Left kidney (tissue), 8 donors: ENCODE measurements at places on chromosomes 7 and 10. TPM values are rescaled to one million over a fixed set of nuclear protein-coding genes. Genes with fewer than 3 reads are reported as not detected.

DNA sequence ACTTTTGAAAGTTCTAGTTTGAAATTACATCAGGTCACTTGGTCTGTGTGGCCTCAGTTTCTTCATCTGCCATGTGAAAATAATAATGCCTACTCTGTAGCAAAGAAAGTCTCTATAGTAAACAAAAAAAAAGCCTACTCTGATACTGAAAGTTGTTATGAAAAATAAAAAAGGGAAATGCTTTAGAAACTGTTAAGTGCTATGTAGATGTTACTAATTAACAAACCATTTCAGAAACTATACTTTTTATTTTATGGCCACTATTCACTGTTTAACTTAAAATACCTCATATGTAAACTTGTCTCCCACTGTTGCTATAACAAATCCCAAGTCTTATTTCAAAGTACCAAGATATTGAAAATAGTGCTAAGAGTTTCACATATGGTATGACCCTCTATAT, 50.6 kb downstream of the CFTR start:
- DNase-seq: no peak

DNA sequence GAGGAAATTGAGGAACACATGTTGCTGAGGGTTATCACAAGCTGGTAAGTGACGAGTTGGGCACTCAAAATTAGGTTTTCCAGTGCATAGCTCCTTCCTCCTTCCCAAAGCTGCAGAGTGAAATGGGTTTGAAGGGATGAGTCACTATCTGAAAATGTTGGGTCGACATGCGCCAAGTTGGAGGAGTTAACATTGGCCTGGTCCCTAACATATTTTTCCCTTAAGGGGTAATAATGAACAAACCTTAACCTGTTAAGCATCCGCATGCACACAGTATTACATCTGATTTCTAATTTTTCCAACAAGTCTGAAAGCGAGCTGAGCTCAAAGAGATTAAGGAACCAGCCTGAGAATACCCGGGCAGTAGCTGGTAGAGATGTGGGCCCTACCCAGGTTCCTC, 20.7 kb upstream of the TECTB start:
- no peak for DNase-seq

DNA sequence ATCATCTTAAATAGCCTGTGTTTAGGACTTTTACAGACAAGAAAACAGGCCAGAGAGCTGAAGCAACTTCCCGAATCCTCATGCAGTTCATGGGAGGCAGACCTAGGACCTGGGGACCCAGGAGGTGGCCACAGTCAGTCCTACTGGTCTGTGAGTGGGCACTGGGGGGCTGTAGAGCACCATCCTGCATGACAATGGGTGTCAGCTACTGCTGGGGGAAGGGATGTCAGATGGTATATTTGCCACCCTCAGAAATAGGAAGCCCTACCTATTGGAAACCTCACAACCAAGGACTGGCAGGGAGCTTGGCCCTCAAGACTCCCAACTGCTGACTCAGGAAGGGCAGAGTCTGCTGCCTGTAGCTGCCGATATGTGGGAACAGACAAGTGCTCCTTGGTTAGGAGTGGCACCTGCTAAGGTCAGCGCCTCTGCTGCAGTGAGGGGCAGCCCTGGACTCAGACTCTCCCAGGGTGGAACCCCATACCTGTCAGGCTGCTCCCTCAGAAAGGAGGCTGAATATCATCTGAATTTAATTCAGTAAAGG, 29.7 kb downstream of the OGDH start:
- no peak for DNase-seq

DNA sequence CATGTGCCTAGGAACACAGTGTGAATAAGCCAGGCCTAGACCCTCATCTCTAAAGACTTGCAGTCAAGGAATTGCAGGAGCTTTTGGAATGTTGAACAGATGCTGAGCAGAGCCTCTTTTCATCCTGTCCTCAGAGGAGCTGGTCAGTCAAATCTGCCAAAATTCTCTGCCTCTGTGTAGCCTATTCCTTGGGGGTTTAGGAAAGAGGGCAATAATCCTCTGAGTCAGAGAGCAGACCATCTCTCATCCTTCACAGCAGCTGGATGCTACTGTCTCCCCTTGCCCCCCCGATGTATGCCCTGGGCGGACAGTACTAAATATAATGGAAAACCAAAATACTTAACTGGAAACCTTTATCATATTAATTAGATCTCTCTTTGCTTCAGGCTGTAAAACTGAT, 52.6 kb downstream of the BICC1 start:
- DNase-seq: no peak

- DNase-seq: no peak
Observed at GRCh38 chr10:95445837-95446486, 115.2 kb downstream of the SORBS1 start.

Gene MUC12
- polyA plus RNA-seq: 0.02 TPM

Gene NPY
- polyA plus RNA-seq: not detected
